ENCODE measurements at places on chromosomes 2 and 18.

GRCh38 chr2:17518212-17519154, at the start of gene RAD51AP2:
Gene RAD51AP2, minus strand, starts transcription at chr2:17518440. Its CDS starts 25 bp downstream, at chr2:17518415.
- DNase-seq, result peak; percentile 18

DNA sequence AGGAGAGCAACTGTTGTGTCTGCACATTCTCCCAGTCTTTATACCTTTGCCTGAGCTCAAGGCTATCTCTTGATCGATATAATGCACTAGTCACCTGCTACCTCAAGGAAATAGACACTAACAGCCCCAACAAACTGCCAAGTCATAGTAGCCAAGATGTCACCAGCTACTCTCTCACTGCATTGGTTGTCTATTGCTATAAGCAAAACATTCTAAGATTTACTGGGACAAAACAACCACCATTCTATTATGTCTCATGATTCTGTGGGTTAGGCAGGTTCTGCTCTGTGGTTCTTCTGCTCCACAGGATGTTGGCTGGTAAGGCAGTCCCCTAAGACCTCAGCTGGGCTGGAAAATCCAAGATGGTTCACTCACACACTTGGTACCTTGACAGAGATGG, 28.5 kb upstream of the MLPH start:
- no peak for DNase-seq

DNA sequence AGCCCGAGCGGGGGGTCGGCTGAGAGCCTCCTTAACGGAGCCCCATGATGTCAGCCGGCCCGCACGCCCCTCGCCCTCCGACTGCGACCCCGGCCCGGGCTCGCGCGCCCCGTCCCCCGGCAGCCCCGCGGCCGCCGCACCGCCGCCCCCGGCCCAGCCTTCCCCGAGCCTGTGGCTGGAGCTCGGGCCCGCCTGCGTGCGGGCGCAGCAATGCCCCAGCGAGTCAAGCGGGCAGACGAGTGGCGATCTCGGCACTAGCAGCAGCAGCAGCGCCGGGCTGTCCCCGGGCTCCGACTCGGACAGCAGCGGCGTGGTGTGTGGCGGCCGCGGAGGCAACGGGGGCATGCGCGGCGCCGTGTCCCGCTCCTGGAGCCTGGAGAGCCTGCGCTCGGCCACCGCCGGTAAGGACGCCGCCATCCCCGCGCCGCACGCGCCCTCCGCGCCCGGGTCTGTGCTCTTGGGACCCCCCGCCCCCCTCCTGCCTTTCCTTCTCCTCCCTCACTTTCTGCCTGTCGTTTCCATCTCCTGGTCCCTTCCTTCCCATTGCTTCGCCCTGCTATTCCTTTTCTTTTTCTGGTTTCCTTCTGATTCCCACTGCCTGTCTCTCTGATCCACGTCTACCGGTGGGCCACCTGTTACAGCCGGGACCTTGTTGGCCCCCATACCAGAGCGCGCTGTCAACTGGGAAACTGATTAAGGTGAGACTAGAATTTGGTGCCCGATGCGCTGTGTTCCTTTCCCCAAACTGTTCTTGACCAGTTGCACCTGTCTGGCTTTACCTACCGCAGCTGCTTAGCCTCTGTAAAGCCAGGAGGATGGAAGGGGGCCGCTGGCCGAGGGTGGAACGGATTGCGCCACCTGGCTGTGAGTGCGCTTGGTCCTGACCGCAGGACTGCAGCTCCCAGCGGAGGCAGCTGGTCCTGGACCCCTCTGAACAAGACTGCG, 127.4 kb downstream of the ARHGEF4 start:
- no peak for DNase-seq

- no peak for DNase-seq
Observed at GRCh38 chr2:121596221-121597080, 52.8 kb downstream of the CLASP1 start.

- DNase-seq, result no peak
Observed at GRCh38 chr2:171132086-171132485, 28.6 kb downstream of the TLK1 start.

DNA sequence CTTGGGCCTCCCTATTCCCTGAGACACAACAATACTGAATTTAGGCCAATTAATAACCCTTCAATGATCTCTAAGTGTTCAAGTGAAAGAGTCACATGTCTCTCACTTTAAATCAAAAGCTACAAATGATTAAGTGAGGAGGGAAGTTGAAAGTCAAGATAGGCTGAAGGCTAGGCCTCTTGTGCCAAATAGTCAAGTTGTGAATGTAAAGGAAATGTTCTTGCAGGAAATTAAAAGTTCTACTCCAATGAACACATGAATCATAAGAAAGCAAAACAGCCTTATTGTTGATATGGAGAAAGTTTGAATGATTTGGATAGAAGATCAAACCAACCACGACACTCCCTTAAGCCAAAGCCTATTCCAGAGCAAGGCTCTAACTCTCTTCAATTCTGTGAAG, 286.9 kb downstream of the MEIS1 start:
- no peak for DNase-seq

DNA sequence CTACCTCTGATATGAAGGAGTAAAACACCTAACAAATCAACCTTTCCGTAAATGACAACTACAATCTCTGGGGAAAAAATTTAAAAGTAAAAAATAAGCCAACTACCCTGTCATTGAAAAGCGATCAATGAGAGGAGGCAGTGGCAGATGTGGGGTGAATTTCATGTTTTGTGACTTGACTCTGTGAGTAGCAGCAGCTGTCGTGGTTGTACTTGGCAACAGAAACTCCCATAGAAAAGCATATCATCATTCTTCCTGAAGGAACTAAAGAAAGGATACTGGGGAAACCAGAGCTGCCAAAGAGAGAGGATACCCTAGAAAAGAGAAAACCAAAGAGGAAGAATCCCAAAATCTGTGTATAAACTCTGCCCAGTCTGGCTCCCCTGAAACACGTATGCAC, 236.4 kb downstream of the TNS1 start:
- no peak for DNase-seq

GRCh38 chr2:23556929-23557328, 171.9 kb downstream of the KLHL29 start:
- DNase-seq, result no peak

DNA sequence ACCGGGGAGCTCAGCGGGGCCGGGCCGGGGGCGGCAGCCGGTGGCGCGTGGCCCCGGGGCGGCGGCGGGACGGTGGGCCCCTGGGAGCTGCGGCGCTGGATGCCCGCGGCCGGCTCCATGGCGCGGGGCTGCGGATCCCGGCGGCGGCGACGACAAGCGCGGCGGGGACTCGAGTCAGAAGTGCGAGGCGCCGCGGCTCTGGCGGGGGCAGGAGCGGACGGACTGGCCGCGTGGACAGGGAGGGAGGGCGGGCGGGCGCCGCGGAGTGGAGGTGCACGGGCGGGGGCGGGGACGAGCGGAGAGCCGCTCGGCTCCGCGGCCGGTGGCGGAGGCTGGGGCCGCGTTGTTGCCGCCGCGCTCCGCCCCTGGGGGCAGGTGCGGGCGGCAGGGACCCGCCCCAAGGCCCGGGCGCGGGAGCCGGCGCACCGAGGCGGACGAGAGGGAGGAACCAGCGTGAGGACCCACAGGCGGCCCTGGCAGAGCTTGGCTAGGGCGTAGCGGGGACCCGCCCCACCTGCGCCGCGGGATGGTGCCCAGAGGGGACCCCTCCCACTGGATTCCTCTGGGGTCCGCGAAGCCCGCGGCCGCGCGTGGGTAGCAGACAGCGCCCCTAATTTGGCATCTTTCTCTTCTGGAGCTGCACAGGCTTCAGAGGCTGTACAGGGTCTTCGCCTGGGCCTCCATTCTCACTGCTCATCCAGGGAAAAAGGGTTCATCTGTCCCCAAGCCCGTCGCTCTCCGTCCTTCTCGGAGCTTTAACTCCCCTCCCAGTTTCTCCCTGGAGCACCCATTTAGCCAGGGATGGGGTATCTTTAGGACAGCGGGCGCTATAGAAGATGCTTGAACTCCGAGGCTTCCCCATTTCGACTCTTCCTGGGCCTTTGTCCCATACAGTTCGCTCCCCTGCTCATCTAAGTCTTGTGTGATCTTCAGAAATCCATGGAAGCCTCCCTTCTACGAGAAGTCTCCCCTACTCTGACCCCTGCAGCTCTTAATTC, at the start of gene TMEM163:
TMEM163 (minus strand) TSS at position 184 of the 998 bp plus-strand sequence.
- DNase-seq, result peak; percentile 20

DNA sequence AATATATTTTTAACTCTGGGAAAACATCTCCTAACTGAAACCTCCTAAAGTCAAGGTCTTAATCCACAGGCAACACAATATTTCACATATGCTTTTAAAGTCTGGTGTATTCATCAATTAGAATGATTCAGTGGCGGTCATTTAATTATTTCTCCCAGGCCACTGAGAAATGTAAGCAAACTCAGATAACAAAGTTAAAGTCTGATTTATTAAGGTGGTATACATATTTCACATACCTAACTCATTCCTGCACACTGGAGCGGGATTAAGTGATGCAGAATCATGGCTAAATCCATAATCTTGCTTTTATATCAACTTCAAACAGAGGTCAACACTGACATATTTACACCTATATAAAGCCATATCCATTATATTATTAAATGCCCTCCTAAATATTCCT, 43.7 kb downstream of the FRZB start:
- DNase-seq, result no peak

GRCh38 chr2:106833256-106833655, 52.7 kb downstream of the ST6GAL2 start:
- DNase-seq, result no peak

GRCh38 chr18:44680273-44681075, at the start of gene SETBP1:
Gene SETBP1, plus strand, starts transcription at chr18:44680888. Its CDS starts 20,459 bp downstream, at chr18:44701347.
- peak; percentile 25 for DNase-seq

GRCh38 chr2:27032495-27033252, at the start of gene TMEM214:
Gene TMEM214, plus strand, starts transcription at chr2:27032965. Its CDS starts 51 bp downstream, at chr2:27033016.
- peak; percentile 82 for DNase-seq

DNA sequence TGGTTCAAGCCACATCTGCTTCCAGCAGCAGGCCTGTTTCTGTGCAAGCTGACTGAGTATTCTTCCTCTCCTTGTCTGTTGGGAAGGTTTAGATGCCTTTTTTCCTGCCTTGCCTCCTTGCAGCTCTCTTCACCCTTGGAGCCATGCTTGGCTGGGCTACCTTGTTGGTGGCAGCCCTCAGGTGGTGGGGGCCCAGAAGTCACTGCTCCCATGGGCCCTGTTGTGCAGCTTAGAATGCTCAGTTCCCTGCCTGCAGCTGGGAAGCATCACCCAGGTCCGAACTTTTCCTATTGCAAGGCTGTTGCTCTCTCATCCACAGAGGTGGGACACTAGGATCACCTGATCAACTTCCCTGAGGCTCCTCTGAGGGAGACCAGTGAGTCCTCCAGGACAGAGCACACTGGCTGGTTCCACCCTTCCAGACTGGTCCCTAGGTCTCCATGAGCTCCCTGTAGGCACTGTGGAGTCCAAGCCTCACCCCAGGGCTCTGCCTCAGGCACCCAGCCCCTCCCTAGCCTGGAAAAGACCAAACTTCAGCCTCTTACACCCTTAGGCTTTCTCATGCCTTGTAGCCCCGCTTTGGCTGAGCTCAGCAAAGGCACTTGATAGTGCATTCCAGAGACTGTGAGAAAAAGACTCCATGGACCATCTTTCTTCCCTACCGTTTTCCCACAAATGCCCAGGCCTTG, 219.3 kb upstream of the SH3BP4 start:
- no peak for DNase-seq

GRCh38 chr2:197229509-197230443, 80.8 kb downstream of the ANKRD44 start:
- no peak for DNase-seq

DNA sequence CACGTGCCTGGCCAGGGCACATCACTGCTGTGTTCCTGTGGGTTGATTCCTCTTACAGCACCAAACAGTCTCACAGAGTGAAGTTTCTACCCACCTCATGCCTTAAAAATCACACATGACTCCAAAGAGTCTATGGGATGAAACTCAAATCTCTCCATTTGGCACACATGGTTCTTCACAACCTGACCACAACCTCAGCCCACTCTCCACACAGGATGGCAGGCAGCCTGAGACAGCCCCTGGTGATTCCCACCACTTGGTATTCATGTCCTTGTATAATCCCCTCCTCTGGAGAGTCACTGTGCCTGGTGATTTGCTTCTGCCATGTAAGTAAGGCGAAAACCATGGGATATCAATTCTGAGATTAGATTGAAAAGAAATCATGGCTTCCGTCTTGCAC, 46.2 kb downstream of the LBH start:
- no peak for DNase-seq

DNA sequence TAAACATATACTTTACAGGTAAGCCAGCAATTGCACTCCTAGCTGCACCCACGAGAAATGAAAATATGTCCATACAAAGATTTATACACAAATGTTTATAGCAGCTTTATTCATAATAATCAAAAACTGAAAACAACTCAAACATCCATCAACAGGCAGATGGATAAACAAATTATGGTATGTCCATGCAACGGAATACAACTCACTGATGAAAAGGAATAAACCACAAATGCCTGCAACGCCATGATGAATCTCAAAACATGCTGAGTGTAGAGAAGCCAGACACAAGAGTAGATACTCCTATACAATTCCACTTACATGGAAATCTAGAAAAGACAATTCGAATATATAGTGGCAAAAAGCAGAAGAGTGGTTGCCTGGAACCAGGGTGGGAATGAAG, 76.0 kb downstream of the EPAS1 start:
- DNase-seq, result no peak

DNA sequence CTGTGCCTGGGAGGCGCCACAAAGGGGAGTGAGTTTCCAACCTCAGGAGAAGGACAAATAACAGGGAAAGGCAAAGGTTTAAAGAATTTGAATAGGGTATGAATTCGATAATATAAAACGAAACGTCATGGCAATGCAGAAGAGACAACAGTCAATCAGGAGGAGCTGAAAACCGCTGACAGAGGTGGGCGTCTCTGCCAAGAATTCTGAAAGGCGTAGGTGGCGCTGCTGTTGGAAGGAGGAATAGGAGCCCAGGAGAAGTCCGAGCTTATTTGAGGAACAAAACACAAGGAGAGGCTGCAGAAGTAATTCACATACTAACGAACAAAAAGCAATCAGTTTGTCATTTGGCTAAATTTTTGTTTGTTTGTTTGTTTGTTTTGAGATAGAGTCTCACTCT, 485.8 kb upstream of the POU3F3 start:
- DNase-seq, result no peak

DNA sequence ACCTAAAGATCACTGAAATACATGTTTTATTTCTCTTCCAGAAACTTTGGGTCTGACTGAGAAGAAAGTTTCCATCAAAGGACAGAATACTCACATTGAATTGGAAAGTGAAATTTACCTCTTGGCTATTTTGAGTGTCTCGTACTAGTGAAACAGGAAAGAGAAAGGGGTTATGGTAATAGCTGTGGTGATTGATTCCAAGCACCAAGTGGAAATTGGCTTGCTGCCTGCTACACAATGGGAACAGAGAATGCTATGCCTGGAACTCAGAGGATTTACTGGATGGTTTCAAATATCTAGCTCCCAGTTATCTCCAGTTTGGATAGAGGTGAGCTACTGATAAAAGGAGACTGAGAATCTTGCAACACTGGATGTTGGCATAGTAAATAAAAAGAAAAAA, 492.8 kb upstream of the FSIP2 start:
- DNase-seq, result no peak

All from stimulated activated CD4-positive, alpha-beta T cell treated with anti-CD3 and anti-CD28 coated beads, Interleukin-4, amount 100 ng/mL, for 1 hour (primary cell).